ENCODE measurements at places on chromosomes 11 and 22.

DNA sequence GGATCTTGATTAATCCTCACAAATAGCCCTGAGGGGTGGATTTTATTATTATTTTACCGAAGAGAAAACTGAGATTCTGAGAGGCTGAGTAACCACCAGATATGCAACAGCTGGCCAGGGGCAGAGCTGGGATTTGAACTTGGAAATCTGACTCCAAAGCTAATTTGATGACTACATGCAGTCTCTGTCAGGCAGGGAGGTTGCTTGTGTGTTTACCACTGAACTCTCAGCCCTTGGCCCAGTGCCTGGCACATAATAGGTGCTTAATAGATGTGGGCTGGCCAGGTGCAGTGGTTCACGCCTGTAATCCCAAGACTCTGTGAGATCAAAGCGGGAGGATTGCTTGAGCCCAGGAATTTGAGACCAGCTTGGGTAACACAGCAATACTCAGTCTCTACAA is 121.7 kb upstream of the CRYBB3 start:
- no peak for DNase-seq

- DNase-seq, result no peak
These were observed 42.1 kb upstream of the JAM3 start for GRCh38 chr11:134026655-134027343.

GRCh38 chr11:124889191-124890091 is 8.2 kb downstream of the ROBO4 start:
- DNase-seq, result no peak

GRCh38 chr22:49668402-49668801 is 159.3 kb downstream of the BRD1 start:
- no peak for DNase-seq

DNA sequence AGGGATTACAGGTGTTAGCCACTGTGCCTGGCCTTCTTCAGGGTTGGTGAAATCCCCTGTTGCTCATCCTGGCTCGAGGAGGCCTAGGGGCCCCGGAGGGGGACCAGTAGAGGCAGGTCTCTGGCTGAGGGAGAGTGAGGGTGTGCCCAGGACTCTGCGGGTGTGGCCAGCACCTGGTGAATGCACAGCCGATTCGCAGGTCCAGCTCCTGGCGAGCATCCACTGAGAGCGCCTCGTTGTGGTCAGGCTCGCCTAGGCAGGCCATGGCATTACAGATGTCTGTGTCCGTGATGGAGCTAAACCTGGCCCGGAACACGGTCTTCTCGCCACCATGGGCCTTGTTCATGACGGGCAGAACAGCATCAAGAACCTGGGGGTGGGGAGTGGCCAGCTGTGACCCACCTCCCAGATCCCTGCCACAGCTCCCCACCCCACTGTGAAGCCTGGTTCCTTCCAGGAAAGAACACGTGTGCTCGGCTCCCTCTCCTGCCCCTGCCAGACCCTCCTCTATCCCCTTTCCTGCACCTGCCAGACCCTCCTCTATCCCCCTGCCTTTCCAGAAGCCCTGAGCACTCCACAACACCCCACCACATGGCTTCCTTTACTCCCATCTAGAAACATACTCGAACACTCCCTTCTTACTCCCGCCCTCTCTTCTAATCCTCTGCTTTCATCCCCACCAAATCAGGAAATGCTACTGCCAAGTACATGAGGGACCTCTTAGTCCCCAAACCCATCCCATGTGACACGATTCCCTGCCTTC is 12.4 kb downstream of the TOP3B start:
- DNase-seq, result no peak

GRCh38 chr11:125797641-125798040 is 9.7 kb downstream of the PATE3 start:
- no peak for DNase-seq

GRCh38 chr11:94658386-94658785 is 91.2 kb downstream of the PIWIL4 start:
- DNase-seq, result no peak

DNA sequence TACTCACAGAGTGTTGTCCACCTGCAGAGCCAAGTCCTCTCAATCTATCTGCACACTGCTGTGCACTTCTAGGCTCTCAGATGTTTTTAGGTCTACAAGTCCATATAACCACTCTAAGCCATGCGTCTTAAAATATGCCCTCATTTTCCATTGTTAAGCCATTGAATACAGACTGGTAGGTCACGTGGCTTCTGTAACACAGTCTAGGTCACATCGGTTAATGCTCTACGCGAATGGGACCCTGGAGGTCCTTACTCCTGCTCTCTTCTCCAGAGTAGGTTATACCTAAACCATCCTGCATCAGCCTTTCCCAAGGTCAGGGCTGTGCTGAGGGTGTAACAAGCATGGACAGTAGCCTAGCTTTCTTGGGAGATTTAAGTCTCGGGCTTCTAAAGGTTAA is 819 bp downstream of the JAML start:
- no peak for DNase-seq

DNA sequence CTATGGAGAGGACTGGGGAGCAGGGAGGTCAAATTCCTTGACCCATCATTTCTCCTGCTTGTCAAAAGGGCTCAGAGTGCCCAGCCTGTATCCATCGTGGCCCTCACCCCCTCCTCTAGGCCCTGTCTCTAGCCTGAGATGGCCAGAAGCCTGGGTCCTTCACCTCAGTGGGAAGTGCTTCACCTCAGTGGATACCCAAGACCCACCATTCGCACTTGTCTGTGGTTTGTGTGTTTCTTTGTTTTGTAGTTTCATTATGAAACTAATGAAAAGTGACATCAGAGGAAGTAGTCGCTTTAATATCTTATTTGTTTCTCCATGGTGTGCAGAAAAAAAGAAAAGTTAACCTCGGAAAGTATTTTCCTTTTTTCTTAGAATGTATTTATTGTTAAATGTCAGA is 194.0 kb upstream of the CADM1 start:
- DNase-seq, result no peak

DNA sequence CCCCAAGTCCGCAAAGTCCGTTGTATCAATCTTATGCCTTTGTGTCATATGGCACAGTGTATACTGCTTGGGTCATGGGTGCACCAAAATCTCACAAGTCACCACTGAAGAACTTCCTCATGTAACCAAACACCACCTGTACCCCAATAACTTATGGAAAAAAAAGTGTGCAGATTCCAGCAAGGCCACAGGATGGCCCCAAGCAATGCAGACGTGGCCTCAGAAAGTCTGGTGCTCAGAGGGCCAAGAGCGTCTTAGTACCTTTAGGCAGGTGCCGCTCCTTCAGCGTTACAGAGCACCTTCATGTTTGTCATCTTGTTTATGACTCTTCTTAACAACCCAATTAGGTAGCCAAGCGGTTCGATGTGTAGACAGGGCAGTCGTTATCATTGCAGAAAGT is 65.3 kb downstream of the PRDM11 start:
- DNase-seq, result no peak

DNA sequence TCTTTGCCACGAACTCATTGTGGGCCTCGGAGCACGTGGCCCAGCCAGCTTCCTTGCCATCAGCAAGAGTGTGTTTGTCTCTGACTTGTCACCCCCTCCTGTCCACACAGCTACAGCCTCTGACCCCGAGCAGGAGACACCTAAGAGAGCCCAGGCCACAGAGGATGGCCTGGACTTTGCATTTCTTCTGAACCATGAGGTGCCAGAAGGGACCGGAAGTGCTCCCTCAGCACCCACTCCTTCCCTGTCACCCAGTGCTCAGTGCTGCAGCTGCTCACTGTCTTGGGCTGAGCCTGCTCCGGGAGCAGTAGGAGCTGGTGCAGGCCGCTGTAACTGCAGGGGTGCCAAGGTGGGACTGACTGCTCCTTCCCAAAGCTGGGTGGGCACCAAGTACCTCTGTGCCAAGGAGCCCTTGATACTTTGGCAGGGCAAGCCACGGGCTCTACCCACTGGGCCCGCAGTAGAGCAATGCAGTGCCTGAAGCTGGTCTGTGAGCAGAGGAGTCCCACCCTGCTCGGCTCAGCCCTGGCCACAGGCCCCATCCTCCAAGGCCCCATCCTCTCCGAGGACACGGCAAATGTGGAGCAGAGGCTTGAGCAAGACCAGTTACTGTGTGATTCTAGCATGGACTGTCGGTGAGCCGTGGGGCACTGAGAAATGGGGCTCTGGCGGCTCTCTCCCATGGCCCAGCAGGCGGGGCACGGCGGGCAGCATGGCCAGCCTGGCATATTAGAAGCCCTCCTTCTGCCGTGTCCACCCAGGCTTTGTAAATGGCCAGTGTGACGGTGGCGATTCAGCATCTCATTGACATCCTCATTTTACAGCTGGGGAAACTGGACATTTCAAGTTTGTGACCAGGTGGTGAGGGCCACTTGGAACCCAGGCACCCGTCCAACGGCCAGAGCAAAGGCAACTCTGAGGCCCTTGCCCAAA is 6.3 kb downstream of the GRK2 start:
- no peak for DNase-seq

DNA sequence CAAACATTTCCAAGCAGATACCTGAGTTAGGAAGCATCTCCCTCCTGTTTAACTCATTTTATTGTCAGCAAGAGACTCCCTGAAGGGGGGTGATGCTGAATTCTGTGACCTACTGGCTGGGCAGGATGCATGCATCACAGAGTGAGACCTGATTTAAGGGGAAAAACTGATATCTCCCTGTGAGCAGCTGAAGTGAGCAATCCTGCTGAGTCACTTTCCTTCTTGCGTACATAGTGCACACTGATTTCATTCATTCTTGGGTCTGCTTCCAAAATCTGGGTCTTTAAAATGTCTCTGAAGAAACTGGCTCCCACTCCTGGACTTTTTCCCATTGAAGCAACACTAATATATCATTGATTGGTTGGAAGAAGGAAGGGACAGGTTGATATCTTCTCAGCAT is 23.3 kb downstream of the P4HA3 start:
- peak; percentile 95 for DNase-seq

DNA sequence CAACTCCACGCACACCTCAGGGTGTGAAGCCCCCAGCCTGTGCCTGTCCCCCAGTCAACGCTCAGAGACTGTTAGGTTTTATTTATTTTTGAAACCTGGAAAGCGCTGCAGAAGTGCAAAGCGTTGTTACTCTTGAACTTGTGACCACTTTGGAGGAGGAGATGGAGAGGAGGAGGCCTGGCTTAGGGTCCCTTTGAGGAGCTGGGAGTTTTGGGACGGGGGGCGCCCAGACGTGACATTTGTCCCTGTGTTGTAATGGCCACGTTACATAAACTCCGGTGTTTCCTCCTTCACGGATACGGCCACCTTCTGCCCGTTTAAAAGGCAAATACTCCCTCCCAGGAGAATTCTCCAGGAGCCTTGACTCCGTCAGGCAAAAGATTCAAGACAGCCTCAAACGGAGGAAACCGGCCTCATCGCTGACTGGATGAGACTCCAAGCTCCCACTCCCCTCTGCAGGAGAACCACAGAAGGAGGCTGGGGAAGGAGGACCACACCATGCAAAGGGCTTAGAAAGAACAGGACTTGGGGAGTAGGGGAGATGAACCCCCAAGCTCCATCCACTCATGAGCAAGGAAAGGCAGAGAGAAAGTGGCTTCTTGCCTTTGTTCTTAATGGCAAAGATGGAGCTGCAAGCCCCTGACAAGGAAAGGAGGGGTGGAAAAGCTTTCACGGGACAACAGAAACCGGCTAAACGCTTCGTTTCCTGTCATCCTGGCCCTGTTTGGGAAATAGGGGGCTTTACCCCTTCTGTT is 630 bp downstream of the PIK3IP1 start:
- DNase-seq, result peak; percentile 49

- peak; percentile 47 for DNase-seq
These were observed 35.0 kb downstream of the ZC3H12C start for GRCh38 chr11:110128161-110128560.

DNA sequence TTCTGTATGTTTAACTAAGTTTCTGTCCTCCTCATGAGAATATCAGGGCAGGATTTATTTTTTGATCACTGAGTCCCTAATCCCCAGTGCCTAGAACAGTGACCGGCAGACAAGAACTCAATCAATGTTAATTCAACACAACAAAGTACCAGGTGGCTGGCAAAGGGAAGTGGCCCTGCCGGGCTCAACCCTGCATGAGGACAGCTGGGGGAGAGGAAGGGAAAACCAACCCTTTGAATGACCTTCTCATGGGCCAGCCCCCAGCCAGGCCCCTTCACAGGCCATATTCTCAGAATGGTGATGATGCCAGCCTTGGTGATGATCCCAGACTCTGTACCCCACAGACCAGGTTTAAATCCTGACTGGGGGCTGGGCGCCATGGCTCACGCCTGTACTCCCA is 1.4 kb upstream of the MFNG start:
- no peak for DNase-seq

DNA sequence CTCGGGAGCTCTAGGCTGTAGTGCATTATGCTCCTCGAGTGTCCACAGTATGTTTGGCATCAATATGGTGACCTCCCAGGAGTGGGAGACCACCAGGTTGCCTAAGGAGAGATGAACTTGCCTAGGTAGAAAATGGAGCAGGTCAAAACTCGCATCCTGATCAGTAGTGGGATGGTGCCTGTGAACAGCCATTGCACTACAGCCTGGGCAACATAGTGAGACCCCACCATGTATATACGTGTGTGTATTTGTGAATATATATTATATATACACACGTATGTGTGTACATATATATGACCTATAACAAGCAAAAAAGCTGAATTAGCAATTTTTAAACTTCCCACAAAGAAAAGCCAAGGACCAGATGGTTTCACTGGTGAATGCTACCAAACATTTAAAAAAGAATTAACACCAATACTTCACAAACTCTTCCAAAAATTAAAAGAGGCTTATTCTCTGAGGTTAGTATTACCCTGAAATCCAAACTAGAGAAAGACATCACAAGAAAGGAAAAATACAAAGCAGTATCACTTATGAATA is 97.4 kb downstream of the RNF169 start:
- no peak for DNase-seq

DNA sequence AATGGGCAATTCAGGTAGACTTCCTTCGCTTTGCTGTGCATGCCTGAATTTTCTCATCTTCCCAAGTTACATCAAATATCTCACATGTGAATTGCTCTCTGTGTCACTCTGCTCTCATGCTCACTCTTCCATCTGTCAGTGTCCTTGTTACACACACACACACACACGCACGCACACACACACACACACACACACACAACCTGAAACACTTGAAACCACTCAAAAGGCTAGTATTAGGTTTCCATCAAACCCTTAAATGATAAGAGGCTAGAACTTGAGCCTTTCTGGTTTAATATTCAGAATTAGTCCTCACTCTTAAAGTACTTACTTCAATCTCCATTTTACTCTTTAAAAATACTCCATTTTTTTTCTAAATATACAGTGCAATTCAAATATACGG is 282.4 kb downstream of the C11orf87 start:
- no peak for DNase-seq

Data from astrocyte of the spinal cord (primary cell).